ENCODE measurements at places on chromosomes 5 and 9.

- no peak for DNase-seq
Observed at GRCh38 chr5:117863586-117864296, 1124.6 kb downstream of the DTWD2 start.

DNA sequence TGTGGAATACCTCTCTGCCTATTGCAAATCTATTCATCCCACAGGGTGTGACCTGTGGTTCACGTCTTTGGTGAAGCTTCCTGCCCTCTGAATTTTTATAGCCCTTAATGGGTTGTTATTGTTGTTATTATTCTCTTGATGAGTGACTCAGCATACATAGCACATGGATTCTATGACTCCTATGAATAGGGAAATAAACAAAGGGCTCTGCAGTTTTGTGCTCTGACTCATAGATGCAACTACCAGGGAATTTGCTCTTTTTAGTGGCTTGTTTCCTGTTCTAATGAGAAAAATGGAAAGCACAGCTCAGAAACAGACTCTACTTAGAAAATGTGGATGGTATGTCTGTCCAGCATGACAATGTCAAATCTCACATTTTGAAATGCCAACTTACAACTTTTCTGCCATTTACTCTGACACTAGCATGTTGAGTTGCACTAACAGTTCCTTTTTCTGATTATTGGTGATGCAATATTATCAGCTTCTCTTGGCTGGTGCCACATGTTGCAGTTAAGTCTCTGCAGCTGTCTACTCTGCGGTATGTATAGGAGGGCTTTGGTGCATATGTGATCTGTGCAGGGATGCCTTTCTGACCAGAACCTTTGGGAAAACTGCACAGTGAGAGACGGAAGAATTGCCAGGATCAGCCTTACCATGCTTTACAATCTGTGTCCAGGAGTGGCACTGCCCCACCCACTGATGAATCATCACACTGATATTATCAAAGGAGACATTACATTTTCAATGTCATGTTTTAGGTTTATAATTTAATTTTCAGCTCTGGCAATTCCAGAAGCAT is 996.4 kb upstream of the WWC1 start:
- no peak for DNase-seq

DNA sequence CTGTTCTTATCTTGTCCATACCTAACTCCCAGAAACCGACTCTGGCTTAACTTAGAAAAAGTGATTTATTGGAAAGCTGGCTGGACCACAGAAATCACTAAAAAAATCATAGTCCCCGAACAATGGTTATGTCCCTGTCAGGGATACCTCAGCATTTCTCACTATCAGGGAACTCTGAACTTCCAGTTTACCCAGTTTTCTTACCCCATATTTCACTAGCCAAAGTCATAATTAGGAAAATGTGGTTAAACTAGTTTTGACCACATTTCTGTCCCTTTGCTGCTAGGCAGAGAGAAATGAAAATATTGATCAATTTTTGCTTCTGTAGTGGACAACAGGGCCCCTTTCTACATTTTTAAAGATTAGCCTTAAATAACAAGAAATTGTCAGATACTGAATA is 38.2 kb downstream of the ST8SIA4 start:
- DNase-seq, result no peak

DNA sequence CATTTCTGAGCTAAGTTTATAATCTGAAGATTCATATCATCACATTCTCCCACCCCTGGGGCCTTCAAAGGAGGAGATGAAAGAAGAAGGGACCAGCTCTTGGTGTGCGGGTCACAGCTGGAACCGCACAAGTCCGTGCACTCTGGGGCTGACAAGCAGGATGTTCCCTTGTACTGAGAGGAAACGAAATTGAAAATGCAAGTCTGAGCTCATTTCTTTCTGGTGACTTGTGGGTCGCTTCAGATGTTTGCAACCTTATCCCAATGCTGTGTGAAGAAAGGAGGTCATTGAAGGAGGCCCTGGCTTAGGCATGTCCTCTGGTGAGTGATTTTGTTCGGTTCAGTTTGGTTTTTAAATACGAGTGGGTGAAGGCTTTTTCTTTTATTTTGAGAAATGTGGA is 59.6 kb downstream of the C9orf152 start:
- no peak for DNase-seq

DNA sequence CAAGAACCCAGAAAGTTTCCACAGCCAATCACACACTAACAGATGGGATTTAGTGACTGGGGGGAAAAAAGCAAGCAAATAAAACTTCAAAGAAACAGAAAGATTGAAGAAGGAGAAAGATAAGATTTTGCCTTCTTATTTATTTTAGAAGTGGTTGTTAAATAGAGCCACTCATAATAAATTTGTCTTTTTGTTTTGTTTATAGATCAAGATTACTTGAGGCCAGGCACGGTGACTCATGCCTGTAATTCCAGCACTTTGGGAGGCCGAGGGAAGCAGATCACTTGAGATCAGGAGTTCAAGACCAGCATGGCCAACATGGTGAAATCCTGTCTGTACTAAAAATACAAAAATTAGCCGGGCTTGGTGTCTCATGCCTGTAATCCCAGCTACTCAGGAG is 94.9 kb upstream of the RANBP3L start:
- DNase-seq, result no peak

DNA sequence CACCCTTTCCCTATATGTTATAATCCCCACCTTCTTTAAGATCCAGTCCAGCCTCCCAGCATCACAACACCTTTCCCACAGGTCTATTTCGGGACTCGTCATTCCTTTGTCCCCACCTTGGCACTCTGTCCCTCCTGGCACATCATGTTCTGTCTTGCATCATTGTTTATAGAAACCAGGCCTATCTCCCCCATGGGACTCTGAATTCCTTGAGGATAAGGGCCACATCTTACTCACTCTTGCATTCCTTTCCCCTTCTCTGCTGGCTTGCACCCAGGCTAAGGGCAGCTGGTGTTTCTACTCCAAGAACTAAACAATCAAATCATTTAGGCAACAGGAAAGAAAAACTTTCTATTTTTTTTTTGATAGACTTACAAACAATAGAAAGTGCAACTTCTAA is 205.7 kb downstream of the AGTPBP1 start:
- no peak for DNase-seq

DNA sequence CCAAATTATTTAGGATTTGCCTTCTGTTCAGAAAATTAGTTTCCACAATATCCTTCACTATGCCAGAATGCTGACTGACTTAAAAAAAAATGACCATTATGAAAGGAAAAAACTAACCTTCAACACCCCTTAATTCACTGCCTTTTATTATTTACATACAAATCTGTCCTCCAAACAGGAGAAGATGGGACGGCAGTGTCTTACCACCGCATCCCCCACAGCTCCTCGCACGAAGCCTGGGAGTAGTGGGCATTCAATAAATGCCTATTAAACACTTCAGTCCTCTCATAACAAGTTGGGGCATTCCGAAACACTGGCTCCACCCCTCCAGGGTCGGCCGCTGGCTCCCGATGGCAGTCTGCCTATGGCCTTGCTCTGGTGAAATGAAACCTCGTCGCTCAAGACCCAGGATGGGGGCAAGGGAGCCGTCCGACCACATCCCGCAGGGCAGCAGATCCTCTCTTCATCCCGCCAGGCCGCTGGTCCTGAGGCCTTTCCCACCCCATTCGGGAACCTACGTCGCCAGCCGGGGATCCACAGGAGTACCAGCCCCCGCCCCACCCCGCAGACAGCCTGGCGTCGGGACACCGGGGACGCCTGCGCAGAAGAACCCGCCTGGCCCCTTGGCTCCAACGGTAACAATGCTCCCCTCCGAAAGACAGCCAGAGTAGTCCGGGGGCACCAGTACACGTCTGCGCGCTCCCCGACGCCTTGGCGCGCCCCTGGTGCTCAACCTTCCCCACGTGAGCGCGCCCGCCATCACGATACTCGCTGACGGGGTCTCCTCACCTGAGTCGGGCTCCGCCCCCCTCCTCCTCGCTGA is 613 bp downstream of the ZBTB5 start:
- DNase-seq, result no peak

GRCh38 chr5:40391642-40392041 is 288.1 kb upstream of the PTGER4 start:
- no peak for DNase-seq

DNA sequence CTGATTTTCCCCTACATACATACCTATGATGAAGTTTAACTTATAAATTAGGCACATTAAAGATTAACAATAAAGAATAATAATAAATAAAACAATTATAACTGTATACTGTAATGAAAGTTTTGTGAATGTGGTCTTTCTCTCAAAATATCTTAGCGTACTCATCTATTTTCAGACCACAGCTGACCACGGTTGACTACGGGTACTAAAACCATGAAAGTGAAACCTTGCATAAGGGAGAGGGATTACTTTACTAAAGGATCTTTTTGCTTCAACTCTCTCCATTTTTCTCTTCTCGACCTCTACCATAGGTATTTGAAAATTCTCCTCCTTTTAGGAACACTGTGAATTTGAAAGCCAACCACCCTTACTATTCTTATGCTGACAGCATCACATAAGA is 475.5 kb downstream of the CETN3 start:
- DNase-seq, result no peak

- peak; percentile 71 for DNase-seq
Observed at GRCh38 chr9:114155995-114156656, 789 bp downstream of the COL27A1 start.

- DNase-seq, result peak; percentile 52
Observed at GRCh38 chr5:118405650-118406061, 582.7 kb downstream of the DTWD2 start.

DNA sequence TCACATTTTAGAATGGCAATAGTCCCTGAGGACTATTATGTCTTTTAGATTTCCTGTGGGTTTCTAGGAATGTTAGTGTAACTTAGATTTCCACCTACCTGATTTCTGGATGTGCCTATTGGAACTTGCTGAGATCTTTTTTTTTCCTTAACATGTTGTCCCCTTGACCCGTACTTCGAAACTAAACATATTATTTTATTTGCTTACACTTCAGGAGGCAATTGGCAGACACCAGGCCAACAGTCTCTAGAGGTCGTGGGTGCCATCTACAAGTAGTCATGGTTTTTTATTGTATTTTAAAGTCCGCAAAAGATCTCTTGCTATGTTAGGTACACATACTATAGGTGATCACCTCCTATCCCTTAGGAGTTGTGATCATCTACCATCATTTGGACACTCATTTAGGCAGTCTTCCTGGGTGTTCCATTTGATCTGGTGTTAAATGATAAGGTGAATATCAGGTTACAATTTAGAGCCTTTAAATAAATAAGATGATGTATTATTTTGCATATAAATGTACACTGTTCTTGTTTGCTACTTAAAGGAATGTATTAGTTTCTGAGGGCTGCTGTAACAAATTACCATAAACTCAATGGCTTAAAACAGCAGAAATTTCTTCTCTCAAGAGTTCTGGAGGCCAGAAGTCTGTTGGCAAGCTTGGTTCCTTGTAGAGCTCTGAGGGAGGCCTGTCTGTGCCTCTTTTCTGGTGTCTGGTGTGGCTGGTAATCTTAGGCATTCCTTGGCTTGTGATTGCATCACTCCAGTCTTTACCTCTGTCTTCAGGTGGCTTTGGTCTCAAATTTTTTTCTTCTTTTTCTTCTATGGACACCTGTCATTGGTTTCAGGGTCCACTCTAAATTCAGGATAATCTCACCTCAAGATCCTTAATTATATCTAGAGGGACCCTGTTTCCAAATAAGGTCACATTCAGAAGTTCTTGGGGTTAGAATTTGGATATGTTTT is 64.8 kb downstream of the ZCCHC7 start:
- no peak for DNase-seq

- no peak for DNase-seq
Observed at GRCh38 chr9:120610975-120611689, 31.2 kb upstream of the CDK5RAP2 start.

GRCh38 chr5:69493396-69494133 is 975 bp downstream of the OCLN start:
- DNase-seq, result peak; percentile 77

GRCh38 chr9:121809356-121810050 is 158.1 kb downstream of the DAB2IP start:
- no peak for DNase-seq

GRCh38 chr9:69458176-69458575 is 133.2 kb downstream of the ENTREP1 start:
- DNase-seq, result no peak

DNA sequence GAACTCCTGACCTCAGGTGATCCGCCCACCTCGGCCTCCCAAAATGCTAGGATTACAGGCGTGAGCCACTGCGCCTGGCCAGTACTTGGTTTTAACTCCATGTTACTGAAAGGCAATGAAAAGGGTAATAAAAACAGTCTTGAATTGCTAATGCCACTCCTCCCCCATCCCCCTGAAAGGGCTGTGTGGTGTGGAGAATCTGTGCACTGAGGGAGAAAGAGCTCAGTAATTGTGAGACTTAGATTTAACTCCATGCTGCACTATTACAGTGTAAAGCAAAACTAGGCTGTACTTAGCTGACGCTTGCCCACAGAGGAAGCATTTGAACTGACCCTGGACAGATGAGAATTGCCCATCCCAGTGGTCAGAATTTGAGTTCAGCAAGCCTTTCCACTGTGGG is 1662.4 kb upstream of the ACO1 start:
- peak; percentile 41 for DNase-seq

GRCh38 chr5:6201631-6202030 is 176.7 kb downstream of the MED10 start:
- DNase-seq, result no peak

- peak; percentile 72 for DNase-seq
Observed at GRCh38 chr5:72242796-72243475, 77.1 kb downstream of the MRPS27 start.

- no peak for DNase-seq
Observed at GRCh38 chr5:150465927-150466326, 16.4 kb upstream of the RPS14 start.

DNA sequence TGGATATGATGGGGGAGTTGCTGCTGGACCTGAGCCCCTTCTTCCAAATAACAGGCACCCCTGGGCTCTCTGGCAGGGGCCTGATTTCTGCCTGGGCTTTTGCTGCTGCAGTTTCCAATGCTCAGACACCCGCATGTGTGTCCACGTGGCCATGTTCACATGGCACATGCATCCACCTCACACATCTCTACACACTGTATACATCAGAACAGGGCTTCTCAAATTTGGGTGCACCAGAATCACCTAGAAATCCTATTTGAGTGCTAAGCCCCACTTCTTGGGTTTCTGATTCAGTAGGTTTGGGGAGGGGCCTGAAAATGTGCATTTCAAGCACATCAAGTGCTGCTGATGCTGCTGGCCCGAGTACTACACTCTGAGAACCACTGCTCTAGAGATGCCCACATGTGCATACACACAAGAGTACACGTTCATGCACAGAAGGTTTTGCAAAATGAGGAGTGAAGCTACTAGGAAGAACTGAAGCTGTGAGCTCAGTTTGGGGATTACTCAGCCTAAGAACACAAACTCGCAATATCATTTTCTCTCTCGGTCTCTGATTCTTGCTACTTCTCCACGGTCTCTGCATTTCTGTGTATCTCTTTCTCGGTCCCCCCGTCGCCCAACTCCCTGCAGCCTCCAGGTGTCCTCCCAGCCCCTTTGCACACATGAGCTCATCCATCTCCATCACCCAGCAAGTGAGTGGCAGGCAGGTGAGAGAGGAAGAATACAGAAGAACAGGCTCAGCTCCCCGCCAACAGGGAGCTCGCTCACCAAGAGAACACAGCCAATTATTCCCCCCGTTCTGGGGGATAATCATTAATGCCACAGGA is 97.0 kb downstream of the PCDH1 start:
- DNase-seq, result no peak

- DNase-seq, result no peak
Observed at GRCh38 chr5:93100428-93100827, 480.6 kb downstream of the NR2F1-AS1 start.

GRCh38 chr5:17219006-17219422 is 1.6 kb downstream of the BASP1 start:
- peak; percentile 76 for DNase-seq
